ENCODE measurements at places on chromosomes 6 and 20.

GRCh38 chr6:106446287-106446885 is 85.9 kb downstream of the CRYBG1 start:
- no peak for DNase-seq

DNA sequence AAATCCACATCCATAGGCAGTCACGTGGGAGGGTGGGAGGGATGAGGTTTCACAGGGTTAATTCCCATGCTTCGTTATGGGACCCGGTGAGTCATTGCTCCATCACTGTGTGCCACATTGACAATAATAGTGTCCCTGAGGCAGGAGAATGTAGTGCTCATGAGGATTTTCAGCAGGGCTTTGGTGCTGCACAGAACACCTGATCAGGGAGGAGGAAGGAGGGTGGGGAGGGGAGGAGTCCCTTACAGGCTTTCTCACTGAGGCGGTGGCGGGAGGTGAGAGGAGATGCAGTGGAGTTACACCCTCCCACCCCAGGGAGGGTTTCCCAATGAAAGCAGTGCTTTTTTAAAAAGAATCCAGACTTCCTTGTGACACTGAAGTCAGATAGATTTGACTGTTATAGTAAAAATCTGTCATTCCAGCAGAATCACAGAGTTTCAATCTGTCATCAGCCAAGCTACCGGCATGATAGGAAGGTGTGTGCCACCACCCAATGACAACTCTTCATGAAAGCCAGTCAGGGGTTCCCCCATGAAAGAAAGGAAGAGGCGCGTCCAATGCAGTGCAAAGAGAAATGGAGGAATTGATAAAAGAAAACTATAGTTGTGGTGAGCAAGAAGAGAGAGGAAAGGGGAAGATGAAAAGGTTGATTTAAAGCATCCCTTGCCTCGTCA is 144.8 kb downstream of the TBC1D7 start:
- DNase-seq, result no peak

DNA sequence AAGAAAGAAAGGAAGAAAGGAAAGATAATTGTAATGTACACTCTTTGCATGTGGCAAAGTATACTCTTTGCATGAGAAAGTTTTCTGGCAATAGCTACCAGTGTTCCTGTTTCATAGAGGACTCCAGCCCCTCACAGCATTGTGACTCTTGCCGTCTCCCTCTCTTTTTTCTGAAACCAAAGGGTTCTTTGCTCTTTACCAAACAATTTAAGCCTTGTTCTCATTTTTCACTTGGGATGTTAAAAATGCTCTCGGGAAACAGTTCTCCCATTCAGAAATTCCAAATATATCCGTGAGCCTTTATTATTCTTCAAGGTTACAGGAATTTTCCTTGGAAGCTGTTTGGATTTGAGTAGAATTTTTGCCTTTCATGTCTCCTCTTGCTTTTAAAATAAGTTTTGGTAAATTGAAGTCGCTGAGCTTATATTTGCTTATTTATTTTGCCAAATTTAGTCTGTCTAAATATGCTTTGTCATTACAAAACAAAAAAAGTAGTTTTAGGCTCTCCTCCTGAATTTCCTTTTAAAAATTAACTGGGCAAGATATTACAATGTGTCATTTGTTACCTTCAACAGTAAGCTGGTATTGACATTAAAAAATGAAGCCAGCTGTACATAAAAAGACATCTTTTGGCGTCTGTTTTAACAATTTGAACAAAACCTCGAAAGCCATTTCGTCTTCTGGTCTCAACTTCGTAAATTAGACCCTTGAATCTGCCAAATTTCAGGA is 103.8 kb upstream of the ARMC2 start:
- DNase-seq, result no peak

DNA sequence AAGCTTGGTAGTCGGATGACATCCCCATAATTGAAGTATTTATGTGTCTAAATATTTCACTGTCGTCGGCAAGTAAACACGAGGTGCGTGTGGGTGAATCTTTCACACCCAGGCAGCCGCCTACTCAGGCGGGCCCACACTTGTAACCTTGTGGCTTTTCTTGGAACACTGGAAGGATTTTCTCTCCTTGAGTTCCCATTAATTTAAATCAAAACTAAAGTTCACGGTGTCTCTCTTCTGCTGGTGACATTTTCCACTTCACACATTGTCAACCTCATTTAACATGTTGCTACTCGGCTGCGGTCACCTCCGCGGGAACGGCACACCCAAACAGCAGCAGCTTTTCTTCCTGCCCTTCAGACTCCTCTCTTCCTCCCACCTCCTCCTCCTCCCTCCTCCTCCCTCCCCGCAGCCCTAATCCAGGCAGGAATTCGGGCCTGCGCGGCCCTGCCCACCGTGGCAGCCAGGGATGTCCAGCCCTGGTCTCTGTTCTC is 336.6 kb downstream of the QKI start:
- DNase-seq, result no peak

GRCh38 chr6:100228437-100228833 is 234.4 kb upstream of the MCHR2 start:
- no peak for DNase-seq

DNA sequence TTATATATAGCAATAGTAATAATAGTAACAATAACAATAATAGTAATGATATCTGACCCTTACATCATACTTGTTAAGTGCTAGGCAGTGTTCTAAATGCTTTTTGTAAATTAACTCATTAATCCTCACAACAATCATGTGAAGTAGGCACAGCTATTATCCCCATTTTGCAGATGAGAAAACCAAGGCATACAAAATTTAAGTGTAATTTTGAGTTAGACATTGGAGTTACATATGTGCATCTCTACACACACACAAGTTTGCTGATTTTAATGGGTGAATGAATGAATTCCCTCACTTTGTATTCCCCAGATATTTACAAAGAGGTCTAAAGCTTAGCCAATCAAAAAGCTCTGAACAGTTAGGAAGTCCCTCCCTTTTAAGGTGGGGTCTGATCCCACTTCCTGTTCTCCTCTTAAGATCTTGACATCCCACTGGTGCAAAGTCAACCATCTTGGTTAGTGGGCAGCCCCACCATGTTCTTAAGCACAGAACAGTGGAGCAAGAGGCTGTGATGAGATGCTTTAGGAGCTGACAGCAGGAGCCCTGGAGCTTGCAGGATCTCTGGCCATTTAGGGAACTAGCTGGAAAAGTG is 85.3 kb upstream of the FOXP4 start:
- DNase-seq, result no peak

DNA sequence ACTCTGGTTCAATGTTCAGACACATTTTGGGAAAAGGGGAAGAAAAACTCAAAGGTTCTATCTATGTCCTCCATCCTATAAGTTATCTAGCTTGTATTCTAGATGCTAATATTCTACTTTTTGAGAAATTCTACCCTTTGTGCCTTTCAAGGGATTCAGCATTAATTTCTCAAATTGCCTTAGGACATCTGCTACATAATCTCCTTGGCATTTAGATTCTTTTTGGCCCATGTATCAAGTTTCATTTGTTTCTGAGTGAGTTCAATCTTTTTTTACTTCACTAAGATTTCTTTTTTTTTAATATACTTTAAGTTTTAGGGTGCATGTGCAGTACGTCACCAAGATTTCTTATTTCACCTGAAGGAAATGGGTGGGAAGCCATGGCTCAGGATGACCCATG is 232.7 kb upstream of the TENT5A start:
- DNase-seq, result no peak

GRCh38 chr20:3177746-3178485 is 4.6 kb upstream of the LZTS3 start:
- DNase-seq, result no peak

GRCh38 chr6:38933426-38933825 is 115.2 kb upstream of the GLP1R start:
- DNase-seq, result peak; percentile 29

DNA sequence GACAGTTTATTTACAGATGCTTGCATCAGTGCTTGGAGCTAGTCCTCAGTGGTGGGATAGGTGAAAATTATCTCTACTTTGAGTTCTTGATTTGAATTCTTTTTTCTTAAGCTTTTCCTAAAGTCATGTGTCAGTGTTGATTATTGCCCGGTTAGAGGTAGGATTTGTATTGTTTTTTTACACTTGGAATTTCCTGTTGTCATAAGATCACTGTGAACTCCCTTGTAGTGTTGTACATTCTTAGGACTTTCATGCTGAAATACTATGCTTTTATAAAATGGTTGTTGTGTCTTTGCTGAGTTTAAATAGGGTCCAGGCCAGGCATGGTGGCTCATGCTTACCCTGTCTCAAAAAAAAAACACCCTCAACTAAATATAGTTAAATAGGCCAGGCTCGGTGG is 20.3 kb downstream of the ASXL1 start:
- DNase-seq, result no peak

GRCh38 chr6:37830225-37830624 is 10.7 kb downstream of the ZFAND3 start:
- no peak for DNase-seq

DNA sequence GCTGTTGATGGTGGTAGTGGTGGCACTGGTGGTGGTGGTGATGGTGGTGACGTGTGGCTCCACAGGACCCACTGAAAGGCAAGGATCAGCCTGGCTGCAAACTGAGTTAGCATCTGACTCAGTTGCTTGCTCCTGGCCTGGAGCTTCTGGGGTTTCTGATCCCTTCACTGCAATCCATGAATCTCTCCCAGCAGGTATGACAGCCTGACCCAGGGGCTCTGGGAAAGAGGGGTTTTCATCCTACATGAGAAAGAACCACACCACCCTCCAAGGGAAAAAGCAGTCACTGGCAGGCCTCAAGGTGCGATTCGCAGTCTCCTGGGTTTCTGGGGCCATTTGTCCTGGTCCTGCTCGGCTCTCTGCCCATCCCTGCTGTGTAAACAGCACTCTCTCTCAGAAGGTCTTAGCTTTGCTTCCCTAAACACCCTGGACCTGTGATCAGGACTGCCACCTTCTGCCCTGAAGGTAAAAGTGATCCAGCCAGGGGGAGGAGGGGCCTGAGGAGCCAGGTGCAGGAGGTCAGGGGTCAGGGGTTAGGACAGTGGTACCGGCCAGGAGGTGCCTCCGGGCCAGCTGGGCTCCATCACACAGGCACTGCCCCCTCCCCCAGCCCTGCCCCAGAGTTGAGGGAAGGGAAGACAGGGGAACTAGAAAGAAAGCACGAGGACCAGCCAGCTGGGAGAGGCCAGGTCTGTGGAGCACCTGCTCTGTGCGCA is 152.0 kb downstream of the BMP7 start:
- DNase-seq, result no peak

DNA sequence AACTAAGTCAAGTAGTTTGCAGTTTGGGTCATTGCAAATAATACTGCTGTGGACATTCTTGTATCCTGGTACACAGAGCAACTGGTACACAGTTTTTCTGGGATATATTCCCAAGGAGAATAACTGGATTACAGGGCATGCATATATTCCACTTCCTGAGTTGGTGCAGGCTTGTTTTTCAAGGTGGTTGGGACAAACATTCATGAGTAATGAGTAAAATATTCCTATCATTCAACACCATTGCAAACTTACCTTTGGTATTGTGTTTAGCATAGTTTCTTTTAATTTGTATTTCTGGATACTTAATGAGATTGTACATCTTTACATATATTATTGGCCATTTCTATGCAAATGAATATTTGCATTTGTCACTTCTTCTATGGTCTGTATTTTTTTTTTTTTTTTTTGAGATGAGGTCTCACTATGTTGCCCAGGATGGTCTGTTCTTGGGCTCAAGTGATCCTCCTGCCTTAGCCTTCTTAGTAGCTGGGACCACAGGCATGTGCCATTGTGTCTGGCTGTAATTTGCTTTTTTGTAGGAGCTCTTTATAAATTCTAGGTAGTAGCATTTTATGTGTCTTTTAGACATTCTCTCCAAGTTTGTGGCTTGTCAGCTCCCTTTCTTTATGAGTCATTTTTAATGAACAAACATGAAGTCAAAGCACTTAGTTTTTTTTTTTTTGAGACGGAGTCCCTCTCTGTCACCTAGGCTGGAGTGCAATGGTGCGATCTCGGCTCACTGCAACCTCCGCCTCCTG is 158.7 kb downstream of the SOX4 start:
- DNase-seq, result no peak

GRCh38 chr6:23213193-23213592 is 643.8 kb downstream of the HDGFL1 start:
- DNase-seq, result no peak

- no peak for DNase-seq
Measured at GRCh38 chr20:17885544-17885943, 83.0 kb downstream of the SNX5 start.

GRCh38 chr20:44540834-44541233 is 19.0 kb upstream of the SERINC3 start:
- no peak for DNase-seq

GRCh38 chr20:49786668-49787370 is 25.8 kb upstream of the SLC9A8 start:
- no peak for DNase-seq

DNA sequence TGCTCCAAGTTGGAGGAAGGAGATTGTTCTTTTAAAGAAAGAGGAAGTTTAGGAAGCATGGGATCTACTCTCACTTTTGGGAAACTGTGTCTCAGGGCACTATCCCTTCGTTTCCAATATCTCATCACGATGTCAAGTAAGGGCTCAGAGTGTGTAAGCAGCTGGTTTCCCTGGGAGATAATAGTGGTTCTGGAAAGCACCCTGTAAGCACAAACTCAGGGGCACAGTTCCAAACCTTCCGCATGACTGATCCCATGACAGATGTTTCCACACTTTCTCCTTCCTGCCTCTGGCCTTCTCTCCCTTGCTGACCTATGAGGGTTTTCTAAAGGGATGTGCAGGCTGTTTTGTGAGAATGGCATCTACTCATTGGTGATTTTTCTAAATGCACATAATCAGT is 33.9 kb downstream of the ADTRP start:
- DNase-seq, result no peak

DNA sequence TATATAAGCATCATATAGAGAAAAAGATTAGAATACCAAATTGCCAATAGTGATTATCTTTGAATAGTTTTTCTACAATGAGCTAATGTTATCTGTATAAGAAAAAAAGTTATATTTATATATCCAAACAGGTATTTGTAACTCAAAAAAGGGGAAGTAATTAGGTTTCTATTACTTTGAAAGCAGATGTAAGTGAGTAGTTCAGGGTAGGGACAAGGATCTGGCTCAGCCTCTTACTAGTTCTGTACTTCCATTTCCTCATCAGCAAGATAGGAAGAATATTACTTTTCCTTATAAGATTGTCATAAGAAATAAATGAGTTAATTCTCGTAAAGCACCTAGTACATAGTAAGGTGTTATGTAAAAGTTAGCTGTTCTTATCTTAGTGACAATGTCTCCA is 32.2 kb downstream of the AHI1 start:
- DNase-seq, result no peak

DNA sequence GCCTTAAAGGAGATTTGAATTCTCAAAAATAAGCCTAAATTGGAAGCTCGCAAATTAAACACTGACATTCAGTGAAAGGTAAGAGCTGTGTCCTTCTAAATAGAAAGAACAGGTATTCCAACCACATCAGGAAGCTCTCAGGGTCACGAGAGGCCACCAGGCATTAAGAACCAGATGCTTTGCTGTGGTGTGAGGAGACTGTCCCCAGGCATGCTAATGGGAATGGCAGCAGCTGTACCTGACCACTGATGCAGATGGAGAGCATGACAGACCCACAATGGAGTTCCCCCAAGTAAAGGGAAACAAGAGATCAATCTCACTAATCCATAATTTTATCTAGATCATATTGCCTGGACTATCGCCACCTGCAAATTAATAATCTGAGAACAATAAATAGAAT is 658.9 kb upstream of the NOX3 start:
- no peak for DNase-seq

All from 8988T (cell line).